ENCODE measurements at places on chromosomes 2 and 18.

GRCh38 chr18:42780171-42780570, 335.3 kb downstream of the RIT2 start:
- DNase-seq, result no peak

- DNase-seq, result no peak
Measured at GRCh38 chr2:203492965-203493364, 42.1 kb downstream of the RAPH1 start.

DNA sequence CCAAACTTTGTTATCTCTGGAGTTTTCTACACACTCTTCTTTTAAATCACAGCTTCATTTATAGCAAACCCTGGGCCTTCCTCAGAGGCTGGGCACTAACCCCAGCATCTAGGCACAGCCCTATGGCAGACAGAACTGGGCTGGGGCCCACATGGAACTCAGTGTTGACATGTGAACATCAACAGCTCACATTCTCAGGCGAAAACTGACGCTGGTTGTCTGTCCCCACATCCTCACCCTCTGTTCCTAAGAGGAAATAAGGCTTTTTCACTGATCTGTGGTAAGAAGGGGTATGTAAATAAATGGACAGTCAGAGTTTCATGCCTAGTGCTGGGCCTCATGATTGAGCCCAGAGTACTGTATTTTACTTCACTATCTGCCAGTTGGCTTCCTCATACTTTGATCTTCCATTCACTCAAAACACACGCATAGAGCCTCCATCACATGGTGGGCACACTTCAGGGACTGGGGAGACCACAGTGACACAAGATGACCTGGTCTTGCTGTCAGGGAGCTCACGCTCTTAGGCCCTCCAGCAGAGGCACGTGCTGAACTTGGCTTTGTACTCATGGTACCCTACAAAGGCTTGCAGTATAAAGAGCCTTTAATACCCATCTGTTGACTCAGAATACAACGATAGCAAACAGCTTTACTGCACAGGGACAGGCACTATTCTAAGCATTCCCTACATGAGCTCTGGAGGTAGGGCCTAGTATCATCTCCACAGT, 43.0 kb downstream of the EFEMP1 start:
- DNase-seq, result no peak

GRCh38 chr2:100963026-100963375, 39.1 kb upstream of the RPL31 start:
- no peak for DNase-seq

DNA sequence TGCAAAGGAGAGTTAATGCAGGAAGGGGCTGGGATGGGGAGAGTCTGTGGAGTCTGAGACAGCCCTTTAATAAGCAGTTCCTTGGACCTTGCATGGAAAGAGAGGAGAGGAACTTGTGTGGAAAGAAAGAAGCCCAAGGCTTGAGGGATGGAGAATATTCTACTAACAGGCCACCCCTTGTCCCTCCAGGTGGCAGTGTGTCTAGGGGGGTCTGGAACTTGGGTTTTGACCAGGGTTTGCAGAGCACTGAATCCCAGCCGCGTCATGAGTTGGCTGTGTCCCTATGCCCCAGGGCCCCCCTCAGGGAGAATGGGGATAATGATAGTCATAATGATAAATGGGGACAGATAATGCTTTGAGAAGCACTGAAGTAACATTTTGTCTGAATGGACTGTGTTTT, 15.0 kb downstream of the TCF7L1 start:
- no peak for DNase-seq

GRCh38 chr2:190409616-190410015, 1.5 kb downstream of the MFSD6 start:
- DNase-seq, result no peak

DNA sequence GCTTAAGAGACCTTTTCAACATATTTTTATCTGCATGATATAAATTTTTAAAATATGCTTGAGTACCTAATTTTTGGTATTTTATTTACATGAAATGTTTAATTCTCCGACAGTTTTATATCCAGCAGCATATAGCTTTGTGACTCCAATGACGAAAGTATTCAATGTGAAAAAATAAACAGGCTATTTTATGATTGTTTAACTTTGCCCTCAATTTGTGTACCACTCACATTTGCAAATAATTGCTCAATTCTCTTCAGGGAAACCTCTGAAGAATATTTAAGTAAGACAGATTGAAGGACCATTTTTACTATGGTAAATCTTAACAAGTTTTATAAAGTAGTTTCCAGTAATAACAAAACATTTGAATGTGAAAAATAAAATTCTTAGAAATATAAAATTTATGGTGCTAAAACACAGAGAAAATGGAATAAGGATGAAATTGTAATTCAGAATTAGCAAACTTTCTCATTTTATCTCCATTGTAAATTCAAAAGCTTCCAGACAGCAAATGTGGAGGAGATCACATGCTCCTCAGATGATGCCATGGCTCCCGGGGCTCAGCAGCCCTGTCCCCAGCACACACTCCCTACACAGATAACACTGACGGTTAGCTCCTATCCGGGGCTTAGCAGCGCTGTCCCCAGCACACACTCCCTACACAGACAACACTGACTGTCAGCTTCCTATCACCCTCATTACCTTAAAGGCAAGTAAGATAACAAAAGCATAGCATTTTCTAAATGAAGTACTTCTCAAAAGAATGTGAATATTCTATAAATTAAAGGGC, 39.7 kb downstream of the SH3YL1 start:
- DNase-seq, result no peak

DNA sequence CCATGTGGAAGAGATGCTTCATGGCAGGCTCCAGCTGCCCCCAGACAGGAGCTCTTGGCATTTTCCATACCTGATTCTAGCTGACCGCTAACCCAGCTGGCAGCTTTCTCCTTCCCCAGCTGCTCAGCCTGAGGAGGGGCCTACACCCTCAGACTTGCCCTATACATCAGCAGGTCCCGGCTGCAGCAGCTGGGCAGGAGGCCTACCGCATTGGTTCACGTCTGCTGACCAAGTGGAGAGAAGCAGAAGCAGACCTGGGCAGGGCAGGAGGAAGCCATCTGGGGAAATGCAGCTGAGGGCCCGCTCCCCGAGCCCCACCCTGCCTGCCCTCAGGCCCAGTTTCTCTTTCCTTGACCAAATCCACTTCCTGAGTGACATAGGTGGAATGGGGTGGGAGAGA, 50.7 kb downstream of the LBH start:
- no peak for DNase-seq

GRCh38 chr2:151775057-151775740, 40.9 kb upstream of the NEB start:
- no peak for DNase-seq

- DNase-seq, result no peak
Measured at GRCh38 chr2:19990416-19990728, 467 bp upstream of the WDR35 start.

DNA sequence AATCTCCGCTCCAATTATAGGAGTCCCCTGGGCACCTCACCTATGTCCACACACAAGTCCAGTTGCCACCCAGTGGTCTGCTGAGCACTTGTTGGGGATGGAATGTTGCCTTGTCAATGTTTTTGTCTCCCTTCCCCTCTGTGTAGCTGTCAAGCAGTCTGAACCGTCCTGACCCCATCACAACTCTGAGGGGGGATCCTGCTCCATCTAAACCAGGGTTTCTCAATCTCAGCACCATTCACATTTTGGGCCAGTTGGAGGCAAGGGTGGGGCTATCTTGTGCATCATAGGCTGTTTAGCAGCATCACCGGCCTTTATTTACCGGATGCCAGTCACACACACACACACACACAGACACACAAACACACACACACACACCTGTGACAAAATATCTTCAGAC, 53.0 kb downstream of the CYP26B1 start:
- DNase-seq, result peak; percentile 1

GRCh38 chr18:36534154-36534688, 236.7 kb downstream of the FHOD3 start:
- DNase-seq, result no peak
